ENCODE measurements at places on chromosomes 7 and 10.

DNA sequence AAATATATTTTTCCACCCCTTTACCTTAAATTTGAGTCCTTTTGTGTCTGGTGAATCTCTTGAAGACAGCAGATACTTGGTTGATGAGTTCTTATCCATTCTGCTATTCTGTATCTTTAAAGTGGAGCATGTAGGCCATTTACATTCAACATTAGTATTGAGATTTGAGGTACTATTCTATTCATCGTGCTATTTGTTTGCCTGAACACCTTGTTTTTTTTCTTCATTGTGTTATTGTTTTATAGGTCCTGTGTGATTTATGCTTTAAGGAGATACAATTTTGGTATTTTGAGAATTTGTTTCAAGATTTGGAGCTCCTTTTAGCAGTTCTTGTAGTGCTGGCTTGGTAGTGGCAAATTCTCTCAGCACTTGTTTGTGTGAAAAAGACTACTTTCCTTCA is 29.9 kb downstream of the GDI2 start:
- no peak for DNase-seq

GRCh38 chr10:776772-777171 is 87.3 kb upstream of the DIP2C start:
- DNase-seq, result no peak

- DNase-seq, result no peak
Observed at GRCh38 chr10:72802332-72802731, 91.2 kb upstream of the OIT3 start.

GRCh38 chr7:2003451-2003930 is 229.3 kb downstream of the MAD1L1 start:
- no peak for DNase-seq

DNA sequence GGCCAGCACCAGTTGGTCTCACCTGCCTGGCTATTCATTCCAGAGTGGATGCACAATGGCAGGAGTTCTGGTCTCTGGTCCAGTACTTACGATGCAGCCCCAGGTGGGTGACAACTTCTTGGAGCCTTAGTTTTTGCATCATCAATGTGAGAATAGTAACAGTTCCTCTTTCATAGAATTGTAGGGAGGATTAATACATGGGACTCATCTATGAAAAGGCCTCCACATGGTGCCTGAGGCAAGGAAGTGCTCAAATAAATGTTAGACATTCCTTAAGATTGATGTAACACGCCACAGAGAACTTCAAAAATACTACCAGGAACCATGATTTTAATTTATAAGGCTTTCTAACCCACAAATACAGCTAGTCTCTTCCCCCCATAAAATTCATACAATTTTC is 120.1 kb upstream of the CHST15 start:
- no peak for DNase-seq

- no peak for DNase-seq
Observed at GRCh38 chr7:39987641-39988347, 37.7 kb downstream of the CDK13 start.

- no peak for DNase-seq
Observed at GRCh38 chr7:130379532-130379920, 768 bp upstream of the CPA1 start.

- no peak for DNase-seq
Observed at GRCh38 chr10:75108684-75109458, 2.6 kb upstream of the SAMD8 start.

GRCh38 chr7:134184767-134185166 is 57.6 kb downstream of the LRGUK start:
- no peak for DNase-seq

- DNase-seq, result no peak
Observed at GRCh38 chr7:41915871-41916270, 213.0 kb upstream of the INHBA start.

DNA sequence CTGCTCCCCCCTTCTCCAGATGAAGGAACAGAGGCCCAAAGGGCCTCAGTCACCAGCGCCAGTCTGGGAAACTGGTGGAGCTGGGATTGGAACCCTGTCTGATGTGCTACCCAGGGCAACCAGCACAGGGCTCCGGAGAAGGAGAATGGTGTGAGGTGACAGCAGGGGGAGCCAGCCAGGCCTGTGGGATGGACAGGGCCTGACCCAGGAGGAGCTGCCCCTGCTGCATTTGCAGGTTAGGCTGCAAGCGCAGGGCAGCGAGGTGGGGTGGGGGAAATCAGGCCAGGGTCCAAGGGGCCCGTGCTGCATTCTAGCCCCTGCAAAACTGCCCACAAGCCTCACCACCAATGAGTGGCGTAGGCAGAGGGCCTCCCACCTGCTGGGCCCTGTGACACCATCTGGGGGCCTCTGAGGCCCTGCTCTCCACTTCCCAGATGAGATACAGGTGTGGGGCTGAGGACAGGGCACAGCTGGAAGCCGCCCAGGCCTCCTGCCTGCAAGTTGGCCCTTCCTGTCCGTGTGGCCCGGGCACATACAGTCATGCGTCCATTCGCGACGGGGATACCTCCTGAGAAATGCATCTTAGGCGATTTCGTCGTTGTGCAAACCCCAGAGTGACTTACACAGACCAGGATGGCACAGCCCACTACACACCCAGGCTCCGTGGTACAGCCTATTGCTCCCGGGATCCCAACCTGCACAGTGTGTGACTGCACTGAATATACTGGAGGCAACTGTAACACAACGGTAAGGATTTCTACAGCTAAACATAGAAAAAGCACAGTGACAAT is 45.3 kb downstream of the RASGEF1A start:
- no peak for DNase-seq

GRCh38 chr7:48139459-48139858 is 31.8 kb upstream of the ABCA13 start:
- no peak for DNase-seq

GRCh38 chr10:128187788-128188185 is 61.6 kb upstream of the MKI67 start:
- DNase-seq, result no peak

DNA sequence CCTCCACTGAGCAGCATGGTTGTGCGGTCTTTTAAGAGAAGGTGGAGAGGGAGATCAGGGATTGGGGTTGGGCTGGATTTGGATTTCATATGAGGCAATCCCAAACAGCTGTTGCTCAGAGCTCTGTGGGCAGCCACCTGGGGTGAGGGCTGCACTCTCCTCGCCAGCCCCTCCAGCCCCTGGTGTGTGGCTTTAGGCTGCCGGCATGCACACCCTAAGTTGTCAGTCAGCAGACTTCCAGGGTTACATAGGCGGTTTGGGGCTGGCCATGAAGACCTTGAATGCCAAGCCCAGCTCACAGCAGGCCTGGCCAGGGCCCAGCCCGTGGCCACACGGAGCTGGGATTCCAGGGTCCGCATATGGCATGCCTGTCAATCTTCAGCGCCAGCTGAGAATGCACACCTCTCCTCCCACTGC is 54.8 kb downstream of the ZMIZ1 start:
- no peak for DNase-seq

DNA sequence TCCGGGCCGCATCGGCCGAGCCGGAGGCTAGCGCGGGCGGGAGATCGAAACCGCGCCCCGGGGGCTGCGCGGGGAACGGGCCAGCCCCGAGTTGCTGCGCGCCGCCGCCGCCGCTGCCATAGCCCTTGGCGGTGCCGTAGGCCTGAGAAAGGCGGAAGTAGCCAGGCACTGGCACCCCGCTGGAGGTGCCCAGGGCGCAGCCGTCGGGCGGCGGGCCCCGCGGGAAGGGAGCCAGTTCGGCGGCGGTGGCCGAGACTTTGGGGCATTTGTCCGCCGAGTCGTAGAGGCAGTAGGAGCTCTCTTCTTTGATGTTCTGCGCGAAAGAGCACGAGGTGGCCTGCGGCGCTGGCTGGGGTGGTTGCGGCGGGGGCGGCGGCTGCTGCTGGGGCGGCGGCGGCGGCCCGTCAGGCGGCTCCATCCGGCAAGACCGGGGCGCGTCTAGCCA is 587 bp downstream of the HOXA10 start:
- DNase-seq, result no peak

DNA sequence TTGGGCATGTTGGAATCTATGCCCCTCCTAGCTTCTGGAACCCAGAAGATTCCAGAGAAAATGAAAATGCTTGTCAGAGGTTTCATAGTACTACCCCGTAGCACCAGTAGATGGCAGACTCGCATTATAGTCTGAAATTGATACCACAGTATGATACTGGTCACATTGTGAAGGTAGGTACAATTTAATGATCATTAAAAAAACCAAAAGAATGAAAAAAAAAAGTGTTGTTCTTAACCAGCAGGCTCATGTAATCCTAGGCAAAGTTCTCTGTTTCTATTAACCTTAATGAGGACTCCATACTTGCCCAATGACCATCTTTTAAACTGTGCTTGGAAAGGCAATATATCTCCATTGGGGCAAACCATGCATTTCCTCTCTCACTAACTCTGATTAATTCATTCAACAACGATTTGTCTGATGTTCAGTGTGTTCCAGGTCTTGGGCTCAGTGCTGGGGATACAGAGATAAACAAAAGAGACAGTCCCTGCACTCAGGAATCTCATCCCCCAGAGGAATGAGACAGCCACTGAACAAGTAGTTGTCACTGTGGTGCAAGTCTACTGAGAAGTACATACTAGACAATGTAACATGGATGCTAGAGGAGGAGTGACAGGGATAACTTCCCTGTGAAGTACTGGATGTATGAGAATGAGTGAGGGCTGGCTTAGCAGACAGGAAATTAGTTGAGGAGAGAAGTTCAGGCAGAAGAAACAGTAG is 223.5 kb upstream of the PHYHIPL start:
- peak; percentile 10 for DNase-seq

DNA sequence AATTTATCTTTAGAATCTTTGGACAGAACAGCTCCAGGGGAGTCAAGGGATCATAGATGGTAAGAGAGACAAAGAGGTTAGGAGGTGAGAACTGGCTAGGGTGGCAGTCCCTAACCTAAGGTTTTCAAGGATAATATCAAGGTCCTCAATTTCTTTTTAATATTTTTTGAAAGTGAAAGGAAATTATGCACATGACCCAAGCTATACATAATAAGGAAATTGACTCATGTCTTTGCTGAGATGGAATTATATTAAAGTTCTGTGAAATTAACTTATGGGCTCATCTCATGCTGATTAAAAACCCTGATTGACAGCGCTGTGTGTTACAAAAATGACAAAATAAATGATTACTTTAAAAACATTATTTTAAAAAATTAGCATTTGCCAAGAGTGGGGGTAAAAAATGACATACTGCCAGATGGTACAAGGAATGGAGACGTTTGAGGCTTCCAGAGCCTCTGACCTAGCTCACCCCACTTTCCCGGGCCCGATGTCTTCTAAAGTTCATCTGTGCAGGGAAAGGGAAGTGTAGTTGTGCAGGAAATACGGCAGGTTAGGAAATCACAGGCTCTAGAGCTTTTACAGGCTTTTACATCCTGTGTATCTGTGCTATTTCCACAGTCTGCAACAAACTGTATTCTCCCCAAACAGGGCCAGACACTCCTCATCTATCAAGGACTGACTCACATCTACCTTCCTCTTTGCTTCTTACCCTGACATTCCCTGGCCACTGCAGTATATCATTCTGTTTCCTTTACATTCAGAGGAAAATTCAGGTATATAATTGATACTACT is 185.6 kb upstream of the PRSS58 start:
- DNase-seq, result no peak
